Esophagus squamous epithelium (tissue), 5 donors: ENCODE measurements at places on chromosomes 16 and 17.

GRCh38 chr16:6157806-6158205 is 1060.2 kb upstream of the EEF2KMT start:
- DNase-seq = no peak

GRCh38 chr16:23125277-23125676 is 24.0 kb downstream of the USP31 start:
- DNase-seq = no peak

DNA sequence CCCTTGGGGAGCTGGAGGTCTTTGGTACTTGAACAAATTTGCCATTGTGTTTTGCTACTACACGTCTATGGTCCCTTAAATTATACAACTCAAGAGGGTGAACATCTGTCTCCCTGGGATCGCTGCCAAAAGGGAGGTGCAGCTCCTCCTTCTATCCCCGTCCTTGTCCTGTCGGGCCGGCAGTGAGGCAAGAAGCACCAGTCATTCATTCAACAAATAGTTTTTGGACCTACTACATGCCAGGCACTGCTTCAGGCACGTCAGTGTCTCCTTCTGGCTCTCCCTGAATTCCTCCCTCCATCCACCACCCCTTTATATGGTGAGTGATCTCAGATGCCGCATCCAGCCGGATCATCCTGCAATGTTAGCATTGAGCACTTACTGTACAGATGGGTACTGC is 2.2 kb upstream of the RPL38 start:
- DNase-seq = no peak

DNA sequence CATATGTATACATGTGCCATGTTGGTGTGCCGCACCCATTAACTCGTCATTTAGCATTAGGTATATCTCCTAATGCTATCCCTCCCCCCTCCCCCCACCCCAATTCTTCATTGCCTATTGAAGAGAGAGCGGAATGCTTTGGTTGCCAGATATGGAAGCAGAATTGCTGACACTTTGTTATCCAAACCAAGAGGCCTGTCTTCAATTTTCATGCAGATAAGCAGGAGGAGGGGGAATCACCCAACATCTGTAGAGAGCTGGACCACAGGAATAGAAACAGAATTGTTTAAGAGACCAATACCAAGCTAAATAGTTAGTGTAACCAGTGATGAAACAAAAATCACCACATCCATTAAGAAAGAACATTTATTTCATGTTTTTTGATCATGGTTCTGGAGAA is 7.1 kb downstream of the ASPA start:
- DNase-seq = no peak

- no peak for DNase-seq
These were observed 86.8 kb downstream of the RPTOR start for GRCh38 chr17:80631142-80632045.

DNA sequence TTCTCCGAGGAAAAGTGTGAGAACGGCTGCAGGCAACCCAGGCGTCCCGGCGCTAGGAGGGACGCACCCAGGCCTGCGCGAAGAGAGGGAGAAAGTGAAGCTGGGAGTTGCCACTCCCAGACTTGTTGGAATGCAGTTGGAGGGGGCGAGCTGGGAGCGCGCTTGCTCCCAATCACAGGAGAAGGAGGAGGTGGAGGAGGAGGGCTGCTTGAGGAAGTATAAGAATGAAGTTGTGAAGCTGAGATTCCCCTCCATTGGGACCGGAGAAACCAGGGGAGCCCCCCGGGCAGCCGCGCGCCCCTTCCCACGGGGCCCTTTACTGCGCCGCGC is at the start of gene ERBB2:
Gene ERBB2 (plus strand): TSS at position 247 of the 330 bp plus-strand sequence. CDS start 175 bp downstream, outside the sequence.
- DNase-seq = no peak

DNA sequence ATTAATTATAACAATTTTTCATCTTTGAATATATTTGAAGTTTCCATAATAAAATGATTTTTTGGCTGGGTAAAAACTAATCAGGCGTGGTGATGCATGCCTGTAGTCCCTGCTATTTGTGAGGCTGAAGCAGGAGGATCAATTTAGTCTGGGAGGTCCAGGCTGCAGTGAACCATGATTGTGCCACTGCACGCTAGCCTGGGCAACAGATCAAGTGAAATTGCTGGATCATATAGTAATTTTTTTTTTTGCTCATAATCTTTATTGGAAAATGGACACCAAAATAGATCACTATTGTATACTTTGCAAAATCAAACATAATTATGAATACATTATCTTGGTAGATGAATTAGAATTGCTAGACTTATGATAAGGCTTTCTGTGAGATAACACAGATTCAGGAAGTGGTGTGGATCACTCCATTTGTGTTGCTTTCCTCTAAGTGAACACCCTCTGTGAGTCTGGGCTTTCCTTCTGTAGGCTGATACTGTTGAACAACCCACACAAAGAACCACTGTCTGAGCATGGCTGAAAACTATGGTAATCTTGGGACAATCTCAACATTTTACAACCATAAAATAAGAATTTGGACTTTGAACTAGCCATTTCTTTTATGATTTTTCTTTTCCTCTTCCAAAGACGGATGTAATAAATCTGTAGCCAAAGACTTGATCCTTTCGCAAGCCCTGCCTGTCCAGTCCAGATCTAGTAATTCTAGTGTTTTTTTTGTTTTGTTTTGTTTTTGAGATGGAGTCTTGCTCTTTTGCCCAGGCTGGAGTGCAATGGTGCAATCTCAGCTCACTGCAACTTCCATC is 5.6 kb upstream of the ST3GAL2 start:
- no peak for DNase-seq

DNA sequence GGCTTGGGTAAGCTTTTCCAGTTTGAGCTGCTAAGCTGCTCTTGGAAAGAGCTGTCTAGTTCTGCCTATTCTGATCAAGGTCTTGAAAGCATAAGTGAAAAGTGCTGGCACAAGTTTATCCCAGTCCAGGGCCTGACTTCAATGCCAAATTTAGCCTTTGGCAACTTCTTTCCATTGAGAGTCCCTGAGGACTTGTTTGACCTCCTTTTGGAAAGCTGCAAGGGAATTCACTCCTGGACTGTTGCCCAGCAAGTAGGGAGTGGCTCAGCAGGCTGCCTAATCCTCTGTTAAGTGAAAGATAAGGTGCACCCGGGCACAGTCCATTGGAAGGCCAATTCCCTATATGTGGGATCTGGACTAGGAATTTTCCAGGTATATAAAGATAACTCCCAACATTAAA is 16.0 kb upstream of the TANC2 start:
- DNase-seq = no peak

- no peak for DNase-seq
These were observed 17.3 kb downstream of the GRB7 start for GRCh38 chr17:39754958-39755553.

- no peak for DNase-seq
These were observed 118.7 kb upstream of the CDH5 start for GRCh38 chr16:66247516-66248481.
